ENCODE measurements at places on chromosomes 3 and 15.

DNA sequence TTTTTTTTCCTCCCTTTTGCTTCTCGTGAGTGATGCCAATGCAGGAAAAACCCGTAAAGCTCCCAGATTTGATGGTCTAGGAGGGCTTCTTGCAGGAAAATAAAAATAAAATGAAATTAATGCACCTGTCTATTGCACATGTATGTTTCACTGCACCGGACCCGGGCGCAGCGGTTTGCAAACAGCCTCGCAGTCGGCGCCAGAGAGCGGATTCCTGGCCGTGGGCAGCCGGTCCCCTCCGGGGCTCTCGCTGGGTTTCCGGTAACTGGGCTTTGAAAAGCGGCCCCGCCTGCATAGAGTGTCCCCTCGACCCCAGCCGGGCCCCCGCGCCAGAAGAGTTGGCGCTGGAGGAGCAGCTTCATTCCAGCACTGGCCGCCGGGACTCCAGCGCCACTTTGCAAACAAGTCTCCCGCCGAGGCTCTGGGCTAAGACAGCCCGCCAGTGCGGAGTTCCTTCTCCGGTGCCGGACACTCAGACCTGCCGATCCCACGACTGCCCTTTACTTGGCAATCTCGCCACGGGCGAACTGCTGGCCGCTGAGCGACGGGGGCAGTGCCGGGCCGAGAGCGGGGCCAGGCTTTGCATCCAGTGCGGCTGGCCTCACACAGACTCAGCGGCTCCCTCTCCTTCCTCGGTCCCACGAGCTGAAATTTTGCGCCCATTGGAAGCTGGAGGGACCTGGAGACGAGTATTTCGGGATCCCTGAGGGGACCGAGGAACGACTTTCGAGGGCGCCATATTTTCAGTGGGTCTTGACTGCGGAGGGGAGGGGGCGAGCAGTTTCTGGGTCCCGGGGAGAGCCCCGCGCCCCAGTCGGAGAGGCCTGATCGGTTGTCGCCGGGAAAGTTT lies 225.9 kb upstream of the C2CD4B start:
- H3K27ac ChIP-seq: peak overlapping the region; percentile 87
- peak; percentile 45 for DNase-seq
- peaks cover 36% of the 10 kb centered on the region for H3K27me3 ChIP-seq
- H3K36me3 ChIP-seq: peaks cover 1% of the 10 kb centered on the region
- peak overlapping the region; percentile 96 for H3K4me3 ChIP-seq
- H3K4me1 ChIP-seq: peaks cover 20% of the 10 kb centered on the region

- no peaks in the 10 kb centered on the region for H3K36me3 ChIP-seq
- H3K27ac ChIP-seq: no peak overlapping the region
- no peak overlapping the region for H3K4me3 ChIP-seq
- no peak for DNase-seq
- H3K4me1 ChIP-seq: no peaks in the 10 kb centered on the region
- H3K27me3 ChIP-seq: no peaks in the 10 kb centered on the region
Observed at GRCh38 chr3:178900029-178900646, 171.5 kb downstream of the ZMAT3 start.

- peaks cover 68% of the 10 kb centered on the region for H3K4me1 ChIP-seq
- peak overlapping the region; percentile 62 for H3K27ac ChIP-seq
- peak; percentile 21 for DNase-seq
- no peaks in the 10 kb centered on the region for H3K27me3 ChIP-seq
Observed at GRCh38 chr3:112379020-112379690, 46.2 kb downstream of the CD200 start.

DNA sequence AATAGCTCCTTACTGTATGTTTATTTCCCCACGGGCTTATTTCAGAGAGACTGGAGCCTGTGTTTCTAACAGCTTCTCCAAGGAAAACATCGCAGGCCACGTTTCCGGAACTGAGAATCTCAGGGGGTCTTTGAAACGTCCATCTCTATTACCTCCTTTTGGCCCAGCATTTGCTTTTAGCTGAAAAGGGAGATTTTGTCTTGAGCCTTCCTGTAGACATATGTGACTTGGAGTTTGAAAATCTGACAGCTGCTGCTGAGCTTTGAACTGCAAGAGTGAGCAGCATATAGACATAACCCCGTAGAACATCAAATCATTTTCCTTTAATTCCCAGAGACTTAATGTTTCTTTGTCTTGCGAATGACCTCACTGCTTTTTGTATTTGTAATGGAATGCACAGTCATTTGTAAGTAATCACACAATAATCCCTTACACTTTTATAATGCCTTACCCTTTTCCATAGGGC lies 54.6 kb downstream of the LPP start:
- no peaks in the 10 kb centered on the region for H3K27me3 ChIP-seq
- peaks cover 14% of the 10 kb centered on the region for H3K4me1 ChIP-seq
- DNase-seq: no peak
- peak overlapping the region; percentile 25 for H3K27ac ChIP-seq

- no peaks in the 10 kb centered on the region for H3K4me1 ChIP-seq
- H3K4me3 ChIP-seq: no peak overlapping the region
- peaks cover 17% of the 10 kb centered on the region for H3K27me3 ChIP-seq
Observed at GRCh38 chr3:40679290-40679689, 154.5 kb downstream of the ZNF621 start.

DNA sequence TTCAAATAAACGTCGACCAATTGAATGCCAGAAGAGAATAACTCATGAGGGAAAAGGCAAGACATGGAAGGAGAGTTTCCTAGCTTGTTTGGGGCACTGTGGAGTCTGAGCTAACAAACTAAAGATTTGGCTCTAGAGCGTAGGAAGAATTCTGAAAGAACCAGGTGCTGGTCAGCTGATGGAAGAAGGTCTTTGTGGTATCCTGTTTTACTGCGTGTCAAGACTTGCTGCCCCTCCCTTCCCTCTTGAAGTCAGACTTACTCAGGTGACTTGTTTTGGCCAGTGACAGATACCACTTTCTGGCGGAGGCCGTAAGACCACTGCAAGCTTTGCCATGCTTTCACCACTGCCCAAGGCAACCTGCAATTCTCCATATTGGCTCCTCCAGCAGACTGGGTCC lies 673 bp upstream of the HCLS1 start:
- no peaks in the 10 kb centered on the region for H3K27me3 ChIP-seq
- peaks cover 55% of the 10 kb centered on the region for H3K4me1 ChIP-seq
- H3K4me3 ChIP-seq: peak overlapping the region; percentile 87

DNA sequence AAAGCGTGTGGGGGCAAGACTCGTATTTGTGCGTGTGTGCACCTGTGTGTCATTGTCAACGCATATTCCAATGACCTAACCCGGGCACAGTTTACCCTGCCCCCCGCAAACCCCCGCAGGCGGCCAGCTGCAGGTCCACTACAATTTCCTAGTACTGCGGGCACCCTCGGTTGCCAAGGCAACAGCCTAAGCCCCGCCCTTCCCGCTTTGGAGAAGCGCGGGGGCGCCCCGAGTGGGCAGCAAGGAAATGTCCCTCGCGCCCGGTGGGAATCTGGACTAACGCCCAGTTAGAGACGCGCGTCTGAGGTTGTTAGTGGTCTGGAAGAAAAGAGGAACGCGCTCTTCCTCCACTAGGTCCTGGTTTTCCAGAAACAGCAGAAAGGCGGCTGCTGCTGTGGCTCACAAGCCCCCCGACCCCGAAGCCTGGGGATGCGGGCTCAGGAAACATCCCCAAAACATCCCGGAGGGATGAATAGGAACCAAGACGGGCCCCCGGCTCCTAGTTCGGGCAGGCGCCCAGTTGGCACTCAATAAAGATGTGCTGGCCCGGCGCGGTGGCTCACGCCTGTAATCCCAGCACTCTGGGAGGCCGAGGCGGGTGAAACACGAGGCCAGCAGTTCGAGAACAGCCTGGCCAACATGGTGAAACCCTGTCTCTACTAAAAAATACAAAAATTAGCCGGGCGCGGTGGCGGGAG lies 1.1 kb downstream of the ABHD14A start:
- peak overlapping the region; percentile 99 for H3K4me3 ChIP-seq

Data from activated T-cell treated with anti-CD3 and anti-CD28 coated beads, Interleukin-2, amount 50 U/mL, for 72 hours (primary cell).